ENCODE measurements at places on chromosomes 1 and 21. TPM values are rescaled to one million over a fixed set of nuclear protein-coding genes. Genes with fewer than 3 reads are reported as not detected.

GRCh38 chr1:187871177-187871845, 1042.6 kb downstream of the PLA2G4A start:
- no peak for DNase-seq

GRCh38 chr1:39261712-39262221, 57.3 kb downstream of the MACF1 start:
- DNase-seq: no peak

GRCh38 chr1:227343206-227343605, 24.9 kb upstream of the CDC42BPA start:
- no peak for DNase-seq

GRCh38 chr1:162397039-162397448, 14.9 kb downstream of the SH2D1B start:
- no peak for DNase-seq

- no peak for DNase-seq
Observed at GRCh38 chr1:3480369-3480719, 25.9 kb downstream of the ARHGEF16 start.

- DNase-seq: no peak
Observed at GRCh38 chr1:23936481-23937176, 23.0 kb upstream of the PNRC2 start.

GRCh38 chr1:152626744-152627143, 3.8 kb upstream of the LCE3A start:
- no peak for DNase-seq

DNA sequence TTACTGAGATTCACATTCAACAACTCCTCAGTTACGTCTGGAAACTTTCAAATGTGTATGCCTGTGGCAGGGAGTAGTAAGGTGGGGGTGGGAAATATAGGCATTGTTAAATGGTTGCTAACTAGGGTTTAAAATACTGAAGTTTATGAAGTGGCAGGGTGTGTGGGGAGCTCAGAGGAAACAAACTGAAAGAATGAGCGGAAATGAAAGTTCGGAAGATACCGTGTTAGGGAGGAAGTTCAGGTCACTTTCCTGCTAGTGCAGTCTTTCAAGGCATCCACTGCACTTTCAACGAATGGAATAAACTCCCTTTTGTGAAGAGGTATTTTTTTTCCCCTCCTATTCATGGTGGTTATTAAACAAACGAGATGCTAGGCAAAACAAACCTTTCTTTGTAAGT, 19.7 kb downstream of the SYNJ1 start:
- DNase-seq: no peak

DNA sequence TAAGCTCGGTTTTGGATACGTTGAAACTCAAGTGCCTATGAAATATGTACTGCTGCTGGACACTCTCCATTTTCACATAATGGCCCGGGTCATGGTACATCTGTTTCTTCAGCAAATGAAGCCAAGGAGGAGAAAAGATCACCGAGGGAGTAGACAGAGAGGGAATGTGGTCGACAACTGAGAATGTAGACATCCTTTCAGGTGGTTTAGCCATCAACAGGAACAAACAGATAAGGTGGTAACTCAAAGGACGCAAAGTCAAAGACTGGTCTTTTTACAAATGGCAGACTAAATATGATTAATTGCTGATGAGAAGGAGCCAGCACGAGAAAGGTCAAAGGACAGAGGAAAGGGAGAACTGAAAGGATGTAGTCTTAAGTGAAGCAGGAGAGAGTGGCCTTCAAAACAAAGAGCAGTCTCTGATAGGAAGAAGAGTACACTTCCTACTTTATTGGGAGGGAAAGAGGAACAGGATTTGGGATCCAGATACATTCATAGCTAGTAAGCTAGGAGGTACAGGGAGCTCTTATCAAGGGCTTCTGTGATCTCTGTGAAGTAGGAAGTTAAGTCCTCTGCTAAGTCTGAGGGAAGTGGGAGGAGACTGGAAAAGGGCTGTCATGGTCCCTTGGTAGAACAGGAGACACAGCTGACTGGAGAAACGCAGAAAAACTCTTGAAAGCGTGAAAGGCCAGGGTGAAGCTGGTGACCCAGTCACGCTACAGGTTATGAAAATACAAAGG, 28.3 kb downstream of the NUP133 start:
- DNase-seq: no peak

GRCh38 chr1:79614762-79615161, 608.2 kb upstream of the ADGRL4 start:
- DNase-seq: no peak

The ICOSLG gene
- 1.4 TPM for total RNA-seq

The GJA9 gene
- total RNA-seq: not detected

The PAQR6 gene
- total RNA-seq: 3.7 TPM
